ENCODE measurements at places on chromosomes 4 and X. TPM values are rescaled to one million over a fixed set of nuclear protein-coding genes. Genes with fewer than 3 reads are reported as not detected.

GRCh38 chr4:161222889-161223288, 940.9 kb downstream of the FSTL5 start:
- DNase-seq, result no peak

Gene SMR3B
- total RNA-seq, result not detected

DNA sequence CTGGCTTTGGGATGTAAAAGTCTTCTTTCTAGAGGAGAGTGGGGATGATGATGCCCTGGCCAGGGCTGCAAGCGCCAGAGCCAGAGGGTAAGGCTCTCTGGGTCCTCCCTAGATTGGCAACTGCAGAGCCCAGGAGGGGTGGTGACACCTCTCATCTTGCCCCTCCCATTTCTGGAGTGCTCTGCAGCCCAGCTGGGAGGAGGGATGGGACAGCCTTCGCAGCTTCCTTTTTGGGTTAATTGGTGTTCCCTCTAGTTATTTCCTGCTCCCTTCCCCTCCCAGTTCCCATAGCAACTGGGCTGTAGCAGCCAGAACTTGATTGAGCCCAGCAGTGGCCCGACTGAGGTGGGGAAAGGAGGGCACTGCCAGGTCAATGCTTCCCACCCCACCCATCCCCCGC, 19.2 kb downstream of the NALF2 start:
- DNase-seq, result no peak

Gene TRIM60
- not detected for total RNA-seq

- DNase-seq, result no peak
These were observed 153.3 kb downstream of the IL15 start for GRCh38 chr4:141789716-141790115.

- DNase-seq, result no peak
These were observed 18.9 kb upstream of the DUSP9 start for GRCh38 chrX:153628129-153628528.

Measured in CD4-positive, alpha-beta T cell (primary cell).